ENCODE measurements at places on chromosomes 3 and 15. TPM values are rescaled to one million over a fixed set of nuclear protein-coding genes. Genes with fewer than 3 reads are reported as not detected.

GRCh38 chr15:81480645-81481053 lies 106.6 kb upstream of the TMC3 start:
- H3K4me3 ChIP-seq = no peak overlapping the region
- no peaks in the 10 kb centered on the region for H3K27me3 ChIP-seq
- H3K36me3 ChIP-seq = no peaks in the 10 kb centered on the region
- peak; percentile 4 for DNase-seq
- no peaks in the 10 kb centered on the region for H3K4me1 ChIP-seq

- H3K36me3 ChIP-seq = no peaks in the 10 kb centered on the region
- peaks cover 13% of the 10 kb centered on the region for H3K27me3 ChIP-seq
- H3K4me3 ChIP-seq = peak overlapping the region; percentile 54
- peak; percentile 22 for DNase-seq
- H3K27ac ChIP-seq = no peak overlapping the region
- peaks cover 10% of the 10 kb centered on the region for H3K4me1 ChIP-seq
Measured at GRCh38 chr15:84079885-84080777, 155.4 kb upstream of the GOLGA6L4 start.

GRCh38 chr3:178545337-178545736 lies 9.1 kb downstream of the KCNMB2 start:
- H3K27me3 ChIP-seq = no peaks in the 10 kb centered on the region
- H3K4me3 ChIP-seq = no peak overlapping the region
- H3K27ac ChIP-seq = no peak overlapping the region
- H3K36me3 ChIP-seq = no peaks in the 10 kb centered on the region

DNA sequence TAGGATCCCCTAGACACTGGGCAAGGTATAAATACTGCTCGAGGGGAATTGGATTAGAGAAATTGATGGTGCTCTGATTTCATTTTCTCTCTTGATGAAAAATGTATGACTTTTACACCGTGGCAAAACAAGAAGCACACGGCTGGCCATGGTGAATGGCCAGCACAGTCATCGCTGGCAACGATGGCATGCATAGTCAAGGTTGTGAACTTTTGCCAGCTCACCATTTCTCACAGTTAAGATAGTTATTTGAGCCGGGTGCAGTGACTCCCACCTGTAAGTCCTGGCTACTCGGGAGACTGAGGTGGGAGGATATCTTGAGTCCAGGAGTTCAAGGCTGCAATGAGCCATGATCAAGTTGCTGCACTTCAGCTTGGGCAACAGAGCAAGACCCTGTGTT lies 95.4 kb downstream of the HMG20A start:
- H3K27ac ChIP-seq = no peak overlapping the region
- no peaks in the 10 kb centered on the region for H3K4me1 ChIP-seq
- DNase-seq = no peak
- no peaks in the 10 kb centered on the region for H3K27me3 ChIP-seq

DNA sequence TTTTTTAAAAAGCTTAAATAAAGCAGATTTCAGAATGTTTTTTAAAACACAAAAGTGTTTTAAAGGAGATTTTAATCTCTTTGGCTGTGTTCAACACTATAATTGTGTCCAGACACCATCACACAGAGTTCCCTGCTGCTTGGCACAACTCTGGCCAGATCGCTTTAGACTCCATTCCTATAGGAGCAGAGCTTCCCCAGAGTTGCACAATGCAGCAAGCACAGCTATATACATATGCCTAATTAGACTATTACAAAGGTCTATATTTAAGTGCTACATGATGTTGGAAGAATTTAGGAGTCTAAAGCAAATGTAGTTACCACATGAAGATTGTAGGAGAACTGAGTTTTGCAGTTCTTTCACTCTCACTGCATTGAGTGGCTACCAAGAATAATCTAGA lies 11.2 kb downstream of the SLC9A9 start:
- no peaks in the 10 kb centered on the region for H3K4me1 ChIP-seq

DNA sequence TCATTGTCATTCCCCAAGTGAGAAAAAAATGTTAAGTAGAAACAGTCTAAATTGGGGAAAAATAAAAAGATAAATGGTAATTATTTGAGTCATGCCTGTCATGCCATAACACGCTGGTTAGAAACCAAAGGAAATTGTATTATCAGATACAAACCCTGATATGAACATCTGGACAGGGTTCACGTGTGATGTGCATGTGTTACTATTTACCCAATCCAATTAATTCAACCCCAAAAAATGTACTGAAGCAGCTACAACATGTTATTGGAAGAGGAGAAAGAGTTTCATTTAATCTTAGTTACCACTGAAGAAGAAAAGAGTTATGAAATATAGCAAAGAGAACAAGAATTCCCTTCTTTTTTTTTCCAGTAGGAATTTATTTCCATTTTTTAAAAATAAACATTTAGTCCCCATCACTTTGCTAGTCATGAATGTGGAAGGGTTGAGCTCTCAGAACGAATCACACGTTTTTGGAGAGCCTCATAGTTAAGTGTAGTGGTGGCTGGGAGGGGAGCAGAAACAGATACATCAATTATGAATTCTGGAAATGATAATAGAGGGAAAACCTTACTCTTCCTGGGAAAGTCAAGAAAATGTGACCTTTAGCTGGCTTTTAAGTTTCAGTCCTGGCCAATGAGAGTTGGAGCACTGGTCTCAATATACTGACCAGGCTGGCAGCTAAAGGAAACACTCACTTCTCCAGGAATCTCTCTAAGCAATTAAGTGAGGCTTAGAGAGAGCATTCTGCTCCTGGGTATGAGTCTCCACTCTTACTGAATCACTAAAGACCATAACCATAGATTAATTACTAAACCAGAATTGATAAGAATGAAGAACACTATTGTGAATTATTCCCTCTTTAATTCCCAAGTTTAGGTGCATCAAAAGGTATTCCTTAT lies 796.5 kb downstream of the GRM7 start:
- no peaks in the 10 kb centered on the region for H3K4me1 ChIP-seq
- no peaks in the 10 kb centered on the region for H3K27me3 ChIP-seq
- H3K27ac ChIP-seq = no peak overlapping the region
- no peak overlapping the region for H3K4me3 ChIP-seq
- no peak for DNase-seq
- no peaks in the 10 kb centered on the region for H3K36me3 ChIP-seq

DNA sequence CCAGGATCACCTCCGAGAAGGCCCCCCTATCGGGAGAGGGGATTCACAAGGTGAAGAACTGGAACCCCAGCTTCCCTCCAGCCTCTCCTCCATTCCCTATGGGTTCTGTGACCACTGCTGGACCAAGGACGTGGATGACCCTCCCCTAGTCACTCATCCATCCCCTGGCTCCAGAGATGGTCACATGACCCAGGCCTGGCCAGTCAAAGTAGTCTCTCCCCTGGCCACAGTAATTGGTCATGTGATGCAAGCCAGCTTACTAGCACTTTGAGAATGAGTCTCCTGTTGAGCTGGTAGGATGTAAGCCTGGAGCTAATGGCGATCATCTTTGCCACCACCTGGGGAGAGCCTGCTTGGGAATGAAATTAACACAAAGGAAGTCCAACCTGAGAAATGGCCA lies 3.9 kb downstream of the CAMK1 start:
- H3K36me3 ChIP-seq = peaks cover 8% of the 10 kb centered on the region
- H3K27me3 ChIP-seq = no peaks in the 10 kb centered on the region
- H3K27ac ChIP-seq = no peak overlapping the region
- no peak for DNase-seq

DNA sequence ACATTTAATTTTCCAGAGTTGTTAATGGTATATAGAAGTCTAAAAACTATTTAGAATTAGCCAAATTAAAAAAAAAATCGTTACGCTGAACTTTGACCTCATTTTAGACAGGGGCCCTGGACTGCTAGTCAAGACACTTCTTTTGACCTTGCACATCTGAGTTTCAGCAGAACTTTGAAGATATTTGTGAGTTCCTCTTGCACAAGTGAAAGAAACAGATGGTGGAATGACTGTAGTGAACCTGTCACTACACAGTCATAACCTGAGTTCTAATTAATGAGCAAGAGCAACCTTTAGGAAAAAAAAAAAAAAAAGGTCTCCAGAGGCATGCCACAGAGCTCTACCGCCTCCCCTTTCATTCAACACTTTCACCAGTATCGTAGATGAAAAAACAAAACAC lies 5.3 kb downstream of the MYO5C start:
- H3K27me3 ChIP-seq = peaks cover 30% of the 10 kb centered on the region
- H3K27ac ChIP-seq = no peak overlapping the region
- no peak for DNase-seq
- H3K4me3 ChIP-seq = no peak overlapping the region
- peaks cover 6% of the 10 kb centered on the region for H3K4me1 ChIP-seq
- H3K36me3 ChIP-seq = no peaks in the 10 kb centered on the region

DNA sequence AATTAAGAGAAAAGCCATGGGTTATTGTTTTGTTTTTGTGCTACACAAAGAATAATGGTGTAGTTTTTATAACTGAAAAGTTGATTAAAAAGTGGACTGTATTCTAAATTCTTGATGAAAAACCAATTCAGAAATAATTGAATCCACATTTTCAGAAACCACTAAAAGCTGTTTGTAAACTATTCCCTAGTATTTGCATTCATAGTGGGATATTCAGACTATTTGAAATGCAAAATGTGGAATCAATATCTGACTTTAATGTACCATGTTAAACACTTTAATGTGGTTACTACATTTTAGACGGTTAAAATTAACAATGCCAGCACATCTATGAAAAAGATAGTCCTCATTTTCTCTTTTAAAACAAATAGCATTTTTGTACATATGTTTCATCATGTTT lies 104.6 kb downstream of the ZIC4 start:
- no peak overlapping the region for H3K4me3 ChIP-seq
- H3K27me3 ChIP-seq = no peaks in the 10 kb centered on the region
- H3K36me3 ChIP-seq = no peaks in the 10 kb centered on the region
- H3K4me1 ChIP-seq = no peaks in the 10 kb centered on the region
- DNase-seq = no peak

DNA sequence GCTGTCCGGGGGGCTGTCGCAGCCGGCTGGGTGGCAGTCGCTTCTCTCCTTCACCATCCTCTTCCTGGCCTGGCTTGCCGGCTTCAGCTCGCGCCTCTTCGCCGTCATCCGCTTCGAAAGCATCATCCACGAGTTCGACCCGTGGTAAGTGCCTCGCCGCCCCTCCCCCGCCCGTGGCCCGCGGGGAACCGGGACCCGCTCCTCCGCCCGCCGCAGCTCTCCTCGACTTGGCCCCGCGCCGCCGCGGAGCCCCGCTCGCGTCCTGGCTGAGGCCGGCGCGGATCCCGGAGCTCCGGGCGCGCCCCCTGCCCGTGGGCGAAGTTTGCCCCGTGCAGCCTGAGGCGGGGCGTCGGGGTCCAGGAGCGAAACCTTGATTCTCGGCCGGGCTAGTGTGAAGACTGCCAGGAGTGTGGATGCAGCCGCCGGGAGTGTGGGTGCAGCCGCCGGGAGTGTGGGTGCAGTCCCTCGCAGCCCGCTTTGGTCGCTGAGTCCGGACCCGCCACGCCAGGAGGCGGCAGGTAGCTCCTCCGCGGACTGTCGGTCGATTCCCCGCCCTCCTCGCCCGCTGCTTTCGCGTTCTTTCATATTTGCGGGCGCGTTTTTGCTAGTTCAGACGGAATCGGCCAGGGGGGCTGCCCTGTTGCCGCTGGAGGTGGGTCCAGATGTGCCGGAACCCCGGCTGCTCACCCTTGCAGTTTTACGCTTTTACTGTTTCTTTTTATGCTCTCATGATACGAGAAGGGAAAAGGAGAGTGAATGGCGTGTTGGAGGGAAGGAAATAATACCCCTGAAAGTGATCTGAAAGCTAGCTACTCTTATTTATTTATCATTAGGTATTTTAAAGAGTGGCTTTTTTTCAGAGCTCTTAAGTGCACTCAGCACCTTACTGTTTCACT lies 692 bp downstream of the STT3B start:
- H3K27ac ChIP-seq = peak overlapping the region; percentile 98
- H3K36me3 ChIP-seq = no peaks in the 10 kb centered on the region
- peak; percentile 47 for DNase-seq
- peaks cover 19% of the 10 kb centered on the region for H3K4me1 ChIP-seq
- H3K4me3 ChIP-seq = peak overlapping the region; percentile 91

DNA sequence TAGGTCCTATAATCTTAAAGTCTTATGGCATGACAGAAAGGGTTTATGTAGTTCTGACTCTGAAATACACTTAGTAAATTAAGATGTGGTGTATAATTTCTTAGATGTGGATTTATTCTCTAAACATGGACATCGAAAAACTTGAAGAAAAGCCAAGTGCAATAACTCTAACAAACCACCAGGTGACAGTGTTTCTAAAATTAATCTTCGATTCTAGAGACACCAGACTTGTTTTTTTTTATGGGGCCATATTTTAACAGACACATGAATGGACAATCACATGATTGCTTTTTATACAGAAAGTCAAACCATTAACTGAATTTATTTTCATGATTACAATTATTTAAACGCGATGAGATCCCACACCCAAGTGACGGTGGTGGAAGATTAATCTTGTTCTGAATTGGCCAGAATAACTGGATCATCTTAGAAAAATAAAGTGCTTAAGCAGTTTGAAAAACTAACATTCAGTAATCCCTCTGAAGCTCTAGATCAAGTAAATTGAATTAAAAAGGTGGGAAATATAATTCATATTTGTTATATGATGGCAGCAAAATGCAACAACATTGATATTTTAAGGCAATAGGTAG lies 305.1 kb downstream of the LSAMP start:
- H3K36me3 ChIP-seq = no peaks in the 10 kb centered on the region
- no peak for DNase-seq
- H3K27ac ChIP-seq = no peak overlapping the region
- H3K4me1 ChIP-seq = no peaks in the 10 kb centered on the region

GRCh38 chr3:178236555-178237277 lies 299.5 kb upstream of the KCNMB2 start:
- H3K4me3 ChIP-seq = no peak overlapping the region
- no peaks in the 10 kb centered on the region for H3K4me1 ChIP-seq
- no peaks in the 10 kb centered on the region for H3K36me3 ChIP-seq
- no peak overlapping the region for H3K27ac ChIP-seq
- DNase-seq = no peak

DNA sequence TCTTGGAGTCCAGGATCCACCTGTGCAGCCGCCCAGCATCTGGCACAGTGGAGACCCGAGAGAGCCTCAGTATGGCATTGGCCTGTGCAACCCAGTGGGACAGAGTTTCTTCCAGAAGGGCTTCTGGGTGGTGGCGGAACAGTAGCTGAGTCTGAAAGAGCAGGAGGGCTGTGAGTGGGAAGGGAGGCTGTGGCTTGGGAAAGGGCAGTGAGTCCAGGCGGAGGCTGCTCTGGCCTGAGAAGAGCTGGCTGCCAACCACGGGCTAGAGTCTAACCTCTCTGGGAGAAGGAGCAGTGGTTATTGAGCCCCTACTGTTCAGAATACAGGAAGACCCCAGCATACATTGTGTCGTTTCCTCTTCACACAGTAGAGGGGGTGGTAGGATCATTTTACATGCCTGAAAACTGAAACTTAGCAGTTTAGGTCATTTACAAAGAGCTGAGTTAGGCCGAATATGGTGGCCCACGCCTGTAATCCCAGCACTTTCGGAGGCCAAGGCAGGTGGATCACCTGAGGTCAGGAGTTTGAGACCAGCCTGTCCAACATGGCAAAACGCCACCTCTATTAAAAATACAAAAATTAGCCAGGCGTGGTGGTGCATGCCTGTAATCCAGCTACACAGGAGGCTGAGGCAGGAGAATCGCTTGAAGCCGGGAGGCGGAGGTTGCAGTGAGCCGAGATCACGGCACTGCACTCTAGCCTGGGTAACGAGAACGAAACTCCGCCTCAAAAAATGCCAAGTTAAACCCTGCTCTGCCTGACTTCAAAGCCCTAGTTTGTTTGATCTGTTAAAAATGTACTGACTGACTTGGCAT lies 3.2 kb downstream of the AEN start:
- H3K36me3 ChIP-seq = peaks cover 18% of the 10 kb centered on the region
- DNase-seq = peak; percentile 82
- no peaks in the 10 kb centered on the region for H3K27me3 ChIP-seq
- peaks cover 85% of the 10 kb centered on the region for H3K4me1 ChIP-seq

CERS3 gene
- 1.8 TPM for total RNA-seq

PP2D1 gene
- not detected for total RNA-seq

CAPN3 gene
- 8.7 TPM for total RNA-seq

DTWD1 gene
- 10.2 TPM for total RNA-seq

SCN11A gene
- 0.08 TPM for total RNA-seq

EXD1 gene
- not detected for total RNA-seq

Measured in CD4-positive, alpha-beta T cell (primary cell).